Right hindlimb (tissue), 1 donor: ENCODE measurements at places on chromosomes 13 and 19.

DNA sequence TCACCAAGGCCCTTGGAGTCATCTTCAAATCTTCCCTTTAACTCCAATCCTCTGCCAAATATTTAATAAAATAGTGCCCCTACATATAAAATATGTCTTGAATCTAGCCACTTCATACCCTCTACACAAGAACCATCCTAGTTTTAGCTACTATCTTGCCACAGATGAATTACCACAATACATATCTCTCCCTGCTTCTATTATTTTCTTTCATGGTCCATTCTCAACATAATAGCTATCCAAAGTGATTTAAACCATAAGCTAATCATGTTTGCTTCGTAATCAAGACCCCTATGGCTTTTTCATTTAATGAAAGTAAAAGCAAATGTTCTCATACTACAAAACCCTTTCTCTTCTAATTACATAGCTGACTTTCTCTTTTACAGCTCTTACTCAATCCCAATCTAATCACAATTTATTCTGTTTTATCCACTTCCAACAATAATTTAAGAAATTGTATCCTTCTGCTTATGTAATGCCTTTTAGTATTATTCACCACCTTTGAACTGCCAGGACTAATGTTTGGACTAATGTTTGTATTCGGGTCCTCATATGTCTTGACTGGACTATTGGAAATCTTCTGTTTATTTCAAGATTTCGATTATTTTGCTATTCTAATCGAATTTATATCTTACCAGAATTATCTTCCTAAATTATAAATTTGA, 412.0 kb downstream of the SLITRK1 start:
- DNase-seq = no peak

DNA sequence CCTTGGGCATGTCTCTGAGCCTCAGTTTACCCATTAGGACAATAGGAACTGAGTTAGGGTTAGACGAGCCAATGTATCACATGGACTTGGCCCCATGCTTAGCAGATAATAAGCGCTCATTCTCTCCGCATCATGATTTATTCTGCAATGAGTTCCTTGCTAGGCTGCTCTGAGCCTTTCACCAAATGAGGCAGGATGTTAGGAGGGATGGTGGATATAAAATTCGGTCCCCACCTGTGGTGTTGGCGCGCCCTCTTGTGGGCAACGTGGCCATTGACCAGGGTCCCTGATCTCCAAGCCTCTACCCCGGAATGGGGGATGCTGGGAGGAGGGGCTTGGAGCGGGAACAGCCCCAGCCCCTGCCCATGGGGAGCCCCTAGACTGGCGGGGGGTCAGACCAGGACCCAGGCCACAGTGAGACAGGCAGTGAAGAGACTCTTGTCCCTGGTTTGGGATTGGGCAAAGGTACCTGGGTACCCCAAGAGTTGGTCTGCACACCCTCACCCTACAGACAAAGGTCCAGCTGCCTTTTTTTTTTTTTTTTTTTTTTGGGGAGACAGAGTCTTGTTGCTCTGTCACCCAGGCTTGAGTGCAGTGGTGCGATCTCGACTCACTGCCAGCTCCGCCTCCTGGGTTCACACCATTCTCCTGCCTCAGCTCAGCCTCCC, 43.9 kb downstream of the CERS4 start:
- peak; percentile 91 for DNase-seq

DNA sequence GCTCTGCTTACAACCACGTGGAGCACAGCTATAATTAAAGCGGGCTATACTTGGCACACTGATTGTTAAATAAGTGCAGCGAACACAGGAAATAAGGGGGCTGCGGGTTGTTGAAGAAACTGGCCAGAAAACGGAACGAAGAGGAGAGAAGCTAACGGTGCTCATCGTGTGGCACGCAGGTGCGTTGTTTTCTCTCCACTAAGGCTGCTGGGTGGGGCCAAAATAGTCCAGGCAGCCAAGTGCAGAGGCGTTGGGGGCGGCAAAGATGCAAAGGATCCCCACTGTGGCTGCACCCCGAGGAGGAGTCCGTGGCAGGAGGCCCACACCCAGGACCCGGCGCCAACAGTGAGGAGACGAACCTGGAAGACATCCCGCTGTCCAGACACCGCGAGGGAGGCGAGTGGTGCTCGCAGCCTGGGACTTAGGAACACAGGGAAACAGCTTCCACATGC, 8.1 kb upstream of the ARL11 start:
- DNase-seq = no peak

- no peak for DNase-seq
These were observed 14.2 kb upstream of the LILRB1 start for GRCh38 chr19:54616057-54616456.

GRCh38 chr13:110562696-110563462, 1.4 kb upstream of the RAB20 start:
- no peak for DNase-seq

- DNase-seq = peak; percentile 92
These were observed 91.6 kb downstream of the GNG7 start for GRCh38 chr19:2610637-2611482.

DNA sequence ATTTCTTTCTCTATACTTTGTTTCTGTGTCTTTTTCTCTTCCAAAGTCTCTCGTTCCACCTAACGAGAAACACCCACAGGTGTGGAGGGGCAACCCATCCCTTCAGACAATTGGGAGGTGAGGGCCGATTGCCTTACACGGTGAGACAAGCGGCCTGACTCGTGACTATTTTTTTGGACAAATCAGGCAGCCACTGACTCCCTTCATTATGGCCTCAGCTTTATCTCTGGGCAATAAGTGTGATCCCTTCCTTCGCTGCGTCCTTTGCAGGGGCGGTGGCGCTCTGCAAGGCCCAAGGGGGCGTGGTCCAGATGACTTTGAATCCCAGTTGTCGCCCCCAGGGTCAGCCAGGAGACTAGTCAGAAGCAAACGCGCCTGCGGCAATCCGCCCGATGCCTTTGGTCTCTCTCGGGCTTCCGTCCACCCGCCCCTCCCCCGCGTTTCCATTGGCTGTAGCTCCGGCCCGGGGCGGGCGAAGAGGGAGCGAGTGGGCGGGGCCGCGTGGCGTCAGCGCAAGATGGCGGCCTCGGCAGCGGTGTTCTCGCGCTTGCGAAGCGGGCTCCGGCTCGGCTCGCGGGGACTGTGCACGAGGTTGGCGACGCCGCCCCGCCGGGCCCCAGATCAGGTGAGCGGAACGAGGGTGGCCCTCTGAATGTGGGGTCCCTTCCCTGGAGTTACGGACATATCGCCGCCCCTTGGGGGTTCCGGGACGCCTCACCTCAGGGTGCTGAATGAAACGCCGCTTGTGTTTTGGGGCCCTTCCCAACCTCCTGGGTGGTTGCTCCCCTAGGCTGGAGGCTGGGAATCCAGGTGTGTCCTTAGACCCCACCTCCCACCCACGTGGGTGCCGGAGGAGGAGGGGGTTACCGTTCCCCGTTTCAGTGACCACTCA, at the start of gene TIMM50:
TIMM50 (plus strand) TSS at position 502 of the 892 bp plus-strand sequence; CDS start at position 518, 16 bp downstream.
- DNase-seq = peak; percentile 97

GRCh38 chr13:42215578-42216421, 56.2 kb upstream of the AKAP11 start:
- peak; percentile 39 for DNase-seq

DNA sequence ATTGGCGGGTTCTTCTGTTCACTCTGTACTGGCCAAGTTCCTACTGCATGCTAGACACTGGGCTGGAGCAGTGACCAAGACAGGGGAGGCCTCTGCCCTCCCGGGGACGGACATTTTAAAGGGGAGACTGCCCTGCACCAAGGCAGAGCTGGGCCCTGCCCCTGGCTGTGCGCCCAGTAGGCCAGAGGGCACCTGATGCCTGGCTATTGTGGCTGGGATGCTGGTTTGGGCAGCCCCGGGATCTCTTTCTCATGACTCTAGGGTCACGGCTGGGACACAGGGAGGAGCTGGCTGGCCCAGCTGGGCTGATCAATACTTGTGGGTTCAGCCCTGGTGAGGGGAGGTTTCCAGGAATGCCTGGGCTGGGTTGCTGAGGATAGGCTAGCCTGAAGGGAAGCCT, 17.7 kb downstream of the LIPE start:
- DNase-seq = no peak

DNA sequence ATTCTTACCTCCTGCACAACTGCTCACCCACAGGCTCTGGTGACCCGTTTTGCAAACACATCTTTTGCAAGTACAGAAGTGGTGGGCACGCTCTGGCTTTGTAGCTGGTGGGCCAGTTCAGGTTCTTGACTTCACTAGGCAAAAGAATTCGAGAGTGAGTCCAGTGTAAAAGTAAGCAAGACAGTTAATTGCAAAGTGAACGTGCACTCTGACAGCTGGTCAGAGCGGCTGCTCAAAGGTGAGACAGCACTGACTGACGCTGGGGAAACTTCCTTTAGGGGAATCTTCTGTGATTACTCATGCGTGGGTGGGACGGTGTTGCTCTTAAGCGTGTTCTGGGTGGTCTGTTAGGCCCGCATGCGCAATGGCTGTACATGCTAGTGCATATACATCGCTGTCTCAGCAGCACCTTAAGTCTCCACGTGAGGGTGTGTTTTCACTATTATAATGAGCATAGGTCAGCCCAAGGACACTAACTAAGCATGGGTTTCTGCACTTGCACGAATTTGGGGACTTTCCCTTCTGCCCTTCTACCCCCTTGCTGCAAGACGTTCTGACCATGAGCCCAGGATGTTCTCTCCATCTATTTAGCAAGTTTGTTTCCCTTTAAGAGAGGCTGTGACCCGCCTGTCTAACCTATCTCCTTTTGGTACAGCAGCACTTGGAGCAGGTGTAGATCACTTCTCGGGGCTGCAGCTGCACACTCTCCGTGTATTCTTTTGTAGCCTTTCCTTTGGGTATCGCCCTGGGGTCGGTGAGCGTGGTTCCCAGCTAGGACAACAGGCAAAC, 30.2 kb upstream of the CD33 start:
- DNase-seq = no peak

DNA sequence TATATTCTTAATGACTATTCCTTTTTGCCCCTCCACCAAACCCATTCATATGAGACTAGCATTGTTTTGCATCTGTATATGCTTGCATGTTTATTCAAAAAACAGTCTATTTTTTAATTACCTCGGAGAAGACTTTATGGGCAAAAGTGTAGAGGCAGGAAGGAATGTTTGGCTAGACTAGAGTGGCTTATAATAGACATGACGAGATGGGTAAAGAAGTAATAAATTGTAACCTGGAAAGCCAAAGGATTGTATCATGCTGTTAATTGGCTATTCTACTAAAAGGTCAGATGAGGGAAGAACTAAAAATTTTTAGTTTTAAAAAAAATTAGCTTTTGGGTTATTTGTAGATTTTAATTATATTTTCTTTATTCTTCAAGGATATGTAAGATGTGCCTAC, 91.1 kb downstream of the FNDC3A start:
- no peak for DNase-seq

DNA sequence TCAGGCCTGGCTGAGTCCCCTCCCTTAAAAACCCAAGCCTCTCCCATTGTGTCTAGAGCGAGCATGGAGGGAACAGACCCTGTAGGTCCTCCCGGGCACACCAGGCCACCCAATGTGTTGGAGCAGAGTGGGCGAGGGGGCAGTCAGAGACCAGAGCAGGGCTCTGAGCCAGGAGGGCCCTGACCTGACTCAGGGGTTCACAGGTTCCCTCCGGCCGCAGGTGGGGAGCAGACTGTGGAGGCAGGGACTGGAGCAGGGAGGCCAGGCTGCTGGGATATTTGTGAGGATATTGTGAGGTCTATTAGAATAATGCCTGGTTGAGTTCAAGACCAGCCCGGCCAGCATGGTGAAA, 1.6 kb upstream of the TYROBP start:
- DNase-seq = no peak

- DNase-seq = no peak
These were observed 716.2 kb upstream of the ARGLU1 start for GRCh38 chr13:107284173-107284572.

GRCh38 chr13:75838366-75839005, 202.4 kb downstream of the LMO7 start:
- no peak for DNase-seq

DNA sequence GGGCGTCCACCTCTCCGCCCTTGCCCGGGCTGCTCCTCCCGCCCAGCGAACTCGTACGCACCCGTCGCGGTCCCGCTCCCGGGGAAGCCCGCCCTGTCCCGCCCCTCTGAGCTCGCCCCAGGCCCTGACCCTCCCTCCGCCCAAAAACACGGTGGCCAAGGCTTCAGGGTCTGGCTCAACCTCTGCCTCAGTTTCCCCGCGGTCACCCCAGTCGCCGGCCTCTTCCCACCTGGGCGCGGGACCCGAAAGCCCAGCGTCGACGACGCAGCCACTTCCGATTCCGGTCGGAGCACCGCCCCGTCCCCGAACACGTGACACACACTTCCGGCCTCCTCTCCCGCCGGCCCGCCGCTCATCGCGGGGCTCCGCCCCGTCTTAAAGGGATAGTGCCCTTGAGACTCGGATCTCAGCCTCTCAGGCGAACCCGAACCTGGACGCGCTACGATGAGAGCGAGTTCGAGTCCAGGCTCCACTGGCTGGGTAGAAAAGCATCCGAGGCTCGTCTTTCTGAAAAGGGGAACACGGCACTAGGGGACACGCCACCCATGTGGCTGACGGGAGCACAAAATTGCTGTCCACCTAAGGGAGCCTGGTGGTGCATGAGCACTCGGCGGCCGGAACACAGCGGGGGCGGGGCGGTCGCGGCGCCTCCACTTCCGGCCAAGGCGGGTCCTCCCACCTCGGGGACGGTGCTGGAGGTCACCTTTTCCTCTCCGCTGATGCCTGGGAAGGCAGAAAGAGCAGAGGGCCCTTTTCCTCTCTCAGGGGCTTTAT, at the start of gene C19orf25:
C19orf25 (minus strand) TSS at position 282 of the 774 bp plus-strand sequence. CDS start 312 bp downstream, outside the sequence.
- DNase-seq = peak; percentile 95

GRCh38 chr19:3809881-3810707, 23.9 kb upstream of the MATK start:
- no peak for DNase-seq

GRCh38 chr13:26132756-26133155, 80.9 kb upstream of the SHISA2 start:
- DNase-seq = peak; percentile 47

DNA sequence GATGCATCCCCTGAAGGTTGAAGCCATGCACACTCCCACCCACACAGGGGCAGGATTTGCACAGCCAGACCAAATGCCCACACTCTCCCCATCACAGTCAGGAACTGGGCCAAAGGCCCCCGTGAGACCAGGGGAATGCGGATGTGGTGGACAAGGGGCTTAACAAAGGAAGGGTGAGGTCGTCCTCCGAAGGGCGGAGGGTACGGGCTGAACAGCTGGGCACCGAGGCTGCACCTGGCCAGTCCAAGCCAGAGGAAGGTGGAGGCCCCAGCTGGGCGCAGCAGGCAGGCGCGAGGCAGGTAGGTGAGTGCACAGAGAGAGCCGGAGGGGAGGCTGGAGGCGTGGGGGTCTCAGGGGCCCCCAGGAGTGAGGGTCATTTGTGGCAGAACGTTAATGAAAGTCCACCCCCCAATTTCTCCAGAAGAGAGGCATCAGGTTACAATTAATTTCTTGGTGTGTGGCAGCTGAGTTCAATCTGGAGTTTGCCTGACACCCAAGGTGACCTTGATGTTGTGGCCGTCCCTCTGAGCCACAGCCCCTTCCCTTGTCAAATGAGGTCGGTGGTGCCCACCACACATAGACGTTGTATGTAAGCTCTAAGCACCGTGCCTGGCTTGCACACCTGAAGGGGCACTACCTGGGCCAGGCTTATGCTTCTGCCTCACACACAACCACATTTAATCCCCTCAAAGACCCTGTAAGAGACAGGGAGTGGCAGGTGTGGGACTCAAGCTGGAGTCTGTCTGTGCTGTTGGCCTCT, 2.9 kb downstream of the KLK15 start:
- DNase-seq = no peak

GRCh38 chr19:42442833-42443232, at the start of gene CXCL17:
TSS of gene CXCL17 (minus strand) at chr19:42442946. CDS start at chr19:42442832, 114 bp downstream.
- no peak for DNase-seq
